ENCODE measurements at places on chromosomes 4 and X.

- peak; percentile 44 for DNase-seq
Measured at GRCh38 chrX:30302956-30303355, 6.2 kb downstream of the NR0B1 start.

DNA sequence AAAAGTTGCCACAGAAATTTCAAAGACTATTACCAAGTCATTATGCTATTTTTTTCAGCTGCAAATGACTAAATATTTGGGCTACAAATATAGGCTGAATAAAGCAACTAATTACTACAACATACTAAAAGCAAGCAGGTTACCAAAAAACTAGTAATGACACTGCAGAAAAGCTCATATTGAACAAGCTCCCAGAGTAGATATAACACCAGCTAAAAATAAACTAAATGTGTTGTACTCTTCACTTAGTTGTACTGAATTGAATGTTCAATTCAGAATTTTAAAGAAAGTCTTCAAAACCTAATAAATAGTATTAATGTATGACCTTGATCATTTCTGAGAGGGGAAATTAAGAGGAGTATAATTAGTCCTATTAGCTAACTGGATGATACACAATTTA is 12.0 kb downstream of the ATP8A1 start:
- DNase-seq, result no peak

GRCh38 chr4:164538097-164538496 is 215.8 kb upstream of the SMIM31 start:
- no peak for DNase-seq

GRCh38 chrX:108186811-108187210 is 95.2 kb downstream of the ATG4A start:
- peak; percentile 33 for DNase-seq

GRCh38 chrX:30876367-30876766 is 12.7 kb downstream of the TAB3 start:
- no peak for DNase-seq

DNA sequence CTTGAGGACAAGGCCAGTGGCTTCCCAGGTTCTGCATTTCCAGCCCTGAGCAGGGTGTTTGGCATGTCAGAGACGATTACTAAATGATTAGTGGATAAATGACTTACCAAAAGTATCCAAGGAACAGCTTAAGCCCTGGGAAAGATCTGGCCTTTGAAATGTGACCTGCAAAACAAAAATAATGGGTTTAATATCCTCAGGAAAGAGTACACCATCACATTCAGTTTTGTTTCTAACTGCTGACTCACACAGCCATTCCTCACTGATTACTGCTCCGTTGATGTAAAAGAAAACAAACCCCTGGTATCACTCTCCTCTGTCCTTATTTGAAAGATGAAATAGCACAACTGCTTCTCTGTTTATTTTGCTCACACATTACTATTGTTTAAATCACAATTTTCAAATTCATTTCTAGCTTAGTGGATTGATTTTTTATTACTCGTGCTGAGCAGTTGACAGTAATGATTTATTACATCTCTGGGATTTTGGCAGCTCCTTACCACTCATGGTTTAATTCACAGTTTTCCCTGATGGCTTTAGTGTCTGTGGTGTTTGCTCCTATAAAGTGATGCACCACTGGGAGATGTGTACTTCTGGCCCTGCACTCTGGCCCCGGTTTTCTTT is 117.0 kb downstream of the CBLL2 start:
- peak; percentile 26 for DNase-seq

DNA sequence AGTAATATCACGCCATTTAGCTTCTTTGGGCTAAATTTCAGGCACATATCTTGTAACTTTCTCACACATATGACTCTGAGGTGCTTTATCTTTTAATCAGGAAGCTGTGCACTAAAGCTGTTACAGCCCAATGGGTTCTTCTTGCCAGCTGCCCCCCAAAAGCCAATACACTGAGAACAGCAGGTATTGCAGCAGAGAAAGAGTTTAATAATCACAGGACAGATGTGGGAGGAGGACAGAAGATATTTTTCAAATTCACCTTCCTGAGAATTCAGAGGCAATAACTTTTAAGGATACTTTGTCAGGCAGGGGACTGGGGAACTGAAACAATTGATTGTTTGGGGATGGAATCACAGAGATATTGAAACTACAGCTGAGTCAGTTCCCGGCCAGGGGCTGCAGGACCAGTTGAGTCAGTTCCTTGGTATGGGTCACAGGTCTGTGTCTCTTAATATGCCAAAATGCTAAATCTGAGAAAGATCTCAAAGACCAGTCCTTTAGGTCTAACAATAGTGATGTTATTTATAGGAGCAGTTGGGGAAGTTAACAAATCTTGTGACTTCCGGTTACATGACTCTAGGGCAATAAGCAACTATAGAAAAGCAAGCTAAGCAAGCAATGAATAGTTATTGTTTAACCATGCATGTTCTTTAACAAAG is 28.1 kb downstream of the DDIT4L start:
- no peak for DNase-seq

DNA sequence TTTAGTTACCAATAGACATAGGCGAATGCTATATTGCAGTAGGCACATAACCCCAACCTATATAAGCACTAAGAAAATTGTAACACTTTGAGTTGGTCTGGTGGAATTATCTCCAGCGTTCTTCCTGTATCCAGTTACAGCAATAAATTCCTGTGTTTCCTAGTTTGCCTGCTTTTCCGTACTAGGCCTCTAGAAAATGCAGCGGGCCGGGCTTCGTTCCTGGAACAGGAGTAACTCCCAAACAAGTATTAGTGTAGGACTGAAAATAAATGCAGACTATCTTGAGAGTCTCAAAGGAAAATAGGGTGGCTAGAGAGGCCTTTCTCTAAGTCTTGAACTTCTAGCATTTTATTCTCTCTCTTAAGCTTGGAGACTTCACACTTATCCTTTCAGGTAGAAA is 159.8 kb downstream of the OR13H1 start:
- DNase-seq, result no peak

DNA sequence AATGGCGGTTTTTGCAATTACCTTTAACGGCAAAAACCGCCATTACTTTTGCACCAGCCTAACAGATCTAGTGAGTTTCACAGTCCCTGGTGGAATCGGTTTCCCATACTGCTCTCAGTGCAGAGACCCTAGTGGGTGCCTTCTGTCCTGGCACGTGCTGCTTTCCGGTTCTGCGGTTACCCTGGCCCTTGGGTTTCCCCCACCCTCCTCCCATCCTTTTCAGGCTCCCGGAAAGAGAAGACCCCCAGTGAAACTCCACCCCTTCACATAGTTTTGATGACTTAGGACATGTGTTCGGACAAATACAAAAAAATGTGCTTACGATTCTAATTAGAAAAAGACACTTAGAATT is 36.9 kb downstream of the NLGN3 start:
- no peak for DNase-seq

- no peak for DNase-seq
Measured at GRCh38 chrX:44829832-44830231, 14.0 kb upstream of the DUSP21 start.

- DNase-seq, result no peak
Measured at GRCh38 chr4:113825272-113825671, 63.7 kb upstream of the CAMK2D start.

- no peak for DNase-seq
Measured at GRCh38 chr4:54120518-54120917, 20.6 kb downstream of the GSX2 start.

GRCh38 chrX:24934279-24934678 is 81.5 kb downstream of the ARX start:
- DNase-seq, result no peak

DNA sequence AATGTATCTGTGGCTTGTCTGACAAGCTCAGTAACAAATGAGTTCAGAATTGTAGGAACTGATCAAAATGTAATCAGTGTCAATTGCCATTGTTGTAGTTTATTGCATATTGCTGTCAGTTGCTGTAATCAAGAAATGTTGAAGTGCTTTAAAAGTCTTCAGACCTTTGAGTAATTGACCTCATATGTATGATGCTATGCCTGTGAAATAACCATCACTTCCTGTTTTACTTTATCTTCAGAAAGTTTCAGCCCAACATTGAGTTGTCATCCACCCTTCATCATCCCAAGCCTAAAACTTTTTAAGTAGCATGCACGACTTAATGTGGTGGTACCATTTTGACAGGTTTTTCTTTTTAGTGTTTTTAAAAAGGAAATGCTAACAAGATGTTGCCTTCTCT is 212.4 kb downstream of the ARHGAP10 start:
- DNase-seq, result no peak

DNA sequence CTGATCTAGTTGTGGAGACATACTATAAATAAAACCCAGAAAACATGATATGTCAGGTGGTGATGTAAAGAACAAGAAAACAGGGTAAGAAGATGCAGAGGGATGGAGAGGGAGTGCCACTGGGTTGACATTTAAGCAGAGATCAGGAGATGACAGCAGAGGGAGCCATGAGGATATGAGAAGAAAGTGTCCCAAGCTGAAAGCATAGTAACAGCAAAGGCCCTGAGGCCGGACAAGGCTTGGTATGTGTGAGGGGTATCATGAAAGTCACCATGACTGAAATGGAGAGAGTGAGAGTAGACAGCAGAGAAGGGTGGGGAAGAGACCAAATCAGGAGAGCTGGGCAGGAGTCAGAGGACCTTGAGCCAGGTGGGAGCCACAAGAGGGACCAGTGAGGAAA is 3.4 kb downstream of the GPKOW start:
- no peak for DNase-seq

DNA sequence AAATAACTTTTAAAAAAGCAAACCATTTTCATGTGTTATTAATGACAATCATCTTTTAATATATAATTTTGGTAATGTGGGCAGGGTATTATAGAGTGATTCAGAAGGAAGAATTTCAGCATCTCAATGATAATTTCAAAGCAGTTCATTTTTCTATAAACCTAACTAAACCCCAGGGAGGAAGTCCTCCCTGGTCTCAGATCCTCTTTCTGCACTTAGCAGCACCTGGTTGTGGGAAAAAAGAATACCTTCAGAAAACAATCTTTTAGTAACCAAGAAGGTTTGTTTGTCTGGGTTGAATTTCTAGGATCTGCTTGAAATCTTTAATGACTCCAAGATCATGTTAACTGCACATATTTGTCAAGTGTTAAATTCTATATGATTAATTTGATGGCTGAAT is 29.9 kb downstream of the DKK2 start:
- no peak for DNase-seq

DNA sequence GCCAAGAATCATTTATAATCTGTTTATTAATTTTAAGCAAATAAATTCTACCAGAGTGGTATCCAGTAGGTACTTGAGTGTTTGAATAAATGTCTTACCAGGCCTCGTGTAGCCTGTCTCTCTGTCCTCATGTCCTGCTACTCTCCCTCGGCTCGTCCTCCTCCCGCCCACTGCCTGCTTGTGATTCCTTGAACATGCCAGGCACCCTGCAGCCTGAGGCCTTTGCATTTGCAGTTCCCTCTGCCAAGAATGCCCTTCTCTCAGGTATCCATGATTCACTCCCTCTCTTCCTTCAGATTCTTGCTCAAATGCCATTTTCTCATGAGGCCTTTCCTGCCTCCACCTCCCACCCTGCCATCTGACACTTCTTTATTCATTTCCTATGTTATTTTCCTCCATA is 209.7 kb upstream of the PRPS2 start:
- no peak for DNase-seq
